ENCODE measurements at places on chromosomes 3 and 15. TPM values are rescaled to one million over a fixed set of nuclear protein-coding genes. Genes with fewer than 3 reads are reported as not detected.

- no peak for DNase-seq
Observed at GRCh38 chr3:21893242-21893641, 142.2 kb upstream of the ZNF385D start.

- no peak for DNase-seq
Observed at GRCh38 chr3:44762170-44762677, 630 bp downstream of the KIF15 start.

DNA sequence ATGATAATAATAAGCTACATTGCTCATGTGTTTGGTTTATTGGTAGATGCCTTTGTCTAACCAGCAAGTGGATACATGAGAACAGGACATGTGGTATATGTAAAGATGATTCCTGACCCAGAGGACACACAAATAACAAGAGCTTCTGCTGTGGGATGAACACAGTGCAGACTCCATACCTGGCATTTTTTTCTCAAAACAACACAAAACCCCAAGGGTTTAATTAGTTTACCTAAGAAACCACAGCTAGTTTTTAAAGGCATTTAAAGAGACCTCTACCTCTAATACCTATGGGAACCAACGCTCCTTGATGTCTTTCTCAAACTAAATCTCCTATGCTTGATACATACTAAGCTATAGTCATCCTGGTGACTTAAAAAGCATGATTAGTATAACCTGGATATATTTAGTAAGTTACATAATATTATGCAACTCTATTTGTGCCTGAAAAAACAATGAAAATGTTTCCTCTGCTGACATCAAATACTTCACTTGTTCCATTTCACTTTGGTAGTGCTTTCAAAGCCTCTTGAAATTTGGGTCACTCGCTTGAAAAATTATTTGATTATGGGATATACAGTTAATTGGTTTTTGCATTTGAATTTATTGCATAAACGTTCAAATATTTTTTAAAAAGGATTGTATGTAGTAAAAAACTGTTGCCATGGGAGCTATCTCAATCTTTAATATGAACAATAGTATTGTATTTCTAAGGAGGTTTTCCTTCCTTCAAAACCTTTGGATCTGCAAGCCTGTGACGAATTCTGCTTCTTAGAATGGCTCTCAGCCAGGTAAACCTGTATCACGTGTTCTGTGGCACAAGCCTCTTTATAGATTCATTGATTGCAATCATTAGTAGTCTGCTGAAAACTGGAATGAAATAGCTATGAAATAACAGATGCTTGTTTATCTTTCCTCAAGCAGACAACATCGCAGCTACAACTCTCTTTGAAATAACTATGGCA lies 233.0 kb upstream of the KCNMB2 start:
- no peak for DNase-seq

MORC1 gene
- 0.40 TPM for polyA plus RNA-seq

- no peak for DNase-seq
Observed at GRCh38 chr15:75170711-75171341, 30.9 kb upstream of the C15orf39 start.

DNA sequence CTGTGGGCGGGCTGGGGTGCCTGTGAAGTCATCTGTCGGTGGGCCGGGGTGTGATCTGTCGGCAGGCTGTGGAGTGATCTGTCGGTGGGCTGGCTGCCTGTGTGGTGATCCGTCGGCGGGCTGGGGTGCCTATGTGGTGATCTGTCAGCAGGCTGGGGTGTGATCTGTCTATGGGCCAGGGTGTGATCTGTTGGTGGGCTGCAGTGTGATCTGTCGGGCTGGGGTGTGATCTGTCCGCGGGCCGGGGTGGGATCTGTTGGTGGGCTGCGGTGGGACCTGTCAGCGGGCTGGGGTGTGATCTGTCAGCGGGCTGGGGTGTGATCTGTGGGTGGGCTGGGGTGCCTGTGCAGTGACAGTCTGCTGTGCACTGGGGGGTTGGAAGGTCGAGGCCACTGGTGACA lies 204.5 kb downstream of the XXYLT1 start:
- no peak for DNase-seq

- DNase-seq = no peak
Observed at GRCh38 chr15:22846073-22846472, 7.6 kb downstream of the NIPA2 start.

DNA sequence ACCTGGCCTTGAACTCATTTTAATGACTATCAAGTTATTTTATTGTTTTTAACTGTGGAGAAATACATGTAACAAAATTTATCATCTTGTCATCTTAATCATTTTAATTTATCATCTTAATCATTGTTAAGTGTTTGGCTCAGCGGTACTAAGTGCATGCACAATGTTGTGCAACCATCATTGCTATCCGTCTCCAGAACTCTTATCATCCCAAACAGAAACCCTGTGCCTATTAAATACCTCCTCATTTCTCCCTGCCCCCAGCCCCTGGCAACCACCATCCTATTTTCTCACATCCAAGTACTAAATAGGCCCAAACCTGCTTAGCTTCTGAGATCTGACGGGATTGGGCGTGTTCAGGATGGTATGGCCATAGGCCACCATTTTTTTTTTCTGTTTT lies 51.5 kb upstream of the UBP1 start:
- no peak for DNase-seq

GRCh38 chr3:127999509-128000106 lies 52.6 kb upstream of the SEC61A1 start:
- no peak for DNase-seq

DNA sequence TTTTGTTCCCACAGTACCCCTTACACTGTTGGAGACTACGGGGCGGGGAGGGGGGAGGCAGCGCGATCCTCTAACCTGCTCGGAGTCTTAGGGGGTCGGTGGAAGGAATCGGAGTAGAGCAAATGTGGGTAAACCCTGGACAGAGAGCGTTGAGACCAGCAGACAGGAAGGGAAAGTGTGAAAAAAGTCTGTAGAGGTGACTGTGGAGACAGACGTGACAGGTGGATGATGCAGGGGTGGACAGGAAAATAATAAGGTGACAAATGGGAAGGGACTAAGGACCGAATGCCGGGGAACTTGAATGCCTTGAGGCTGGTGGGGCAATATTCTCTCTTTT lies 424 bp downstream of the EAF2 start:
- DNase-seq = no peak

DNA sequence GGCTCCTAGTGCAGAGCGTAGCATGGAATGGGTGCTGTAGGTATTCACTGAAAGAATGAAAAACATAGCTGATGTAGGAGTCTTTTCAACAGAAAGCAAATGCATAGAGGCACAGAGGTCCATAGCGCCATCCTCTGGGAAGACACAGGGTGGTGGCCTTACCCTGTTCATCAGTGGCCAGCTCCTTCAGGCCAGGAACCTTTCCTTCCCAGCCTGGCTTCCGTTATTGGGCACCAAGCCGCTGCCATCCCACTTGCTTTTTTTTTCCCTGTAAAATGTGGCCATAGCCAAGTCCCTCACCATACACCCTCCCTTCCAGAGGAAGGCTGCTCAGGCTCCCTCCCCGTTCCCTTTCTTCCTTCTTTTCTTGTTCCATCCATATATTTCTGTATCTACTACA lies 118.1 kb downstream of the ZNF621 start:
- no peak for DNase-seq

- DNase-seq = peak; percentile 87
Observed at GRCh38 chr3:11582191-11582968, 61.3 kb downstream of the VGLL4 start.

GRCh38 chr3:43695443-43695842 lies 4.7 kb downstream of the ABHD5 start:
- DNase-seq = no peak

TMC3 gene
- 0.11 TPM for polyA plus RNA-seq

NGRN gene
- 113 TPM for polyA plus RNA-seq

SI gene
- 0.05 TPM for polyA plus RNA-seq

DNA sequence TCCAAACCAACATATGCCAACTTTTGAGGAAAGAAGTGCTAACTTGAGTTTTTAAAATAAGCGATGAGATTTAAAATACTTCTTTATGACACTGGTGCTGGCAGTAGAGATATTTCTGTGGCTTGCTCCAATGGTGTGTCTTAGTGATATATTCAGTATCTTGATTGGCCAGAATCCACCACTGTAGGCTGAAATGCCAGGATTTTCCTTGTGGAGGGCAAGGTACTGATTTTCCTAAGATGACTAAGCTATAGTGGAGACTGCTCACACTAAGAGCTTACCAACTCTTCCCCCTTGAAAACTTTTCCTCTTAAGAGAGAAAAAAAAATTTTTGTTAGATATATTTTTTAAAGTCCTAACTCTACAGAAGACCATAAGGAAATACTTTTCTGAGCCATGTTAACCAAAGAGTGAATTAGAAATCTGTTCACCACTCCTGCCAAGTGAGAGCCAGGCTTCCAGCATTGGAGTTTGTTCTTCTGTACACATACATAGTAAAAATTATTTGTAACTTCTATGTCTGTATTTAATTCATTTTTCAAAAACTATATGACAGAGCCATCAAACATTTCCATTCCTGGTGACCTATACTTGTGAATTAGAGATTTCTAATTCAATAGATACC lies 109.1 kb downstream of the PPP2R3A start:
- DNase-seq = no peak

GRCh38 chr3:16522834-16523233 lies 9.3 kb upstream of the RFTN1 start:
- no peak for DNase-seq

DNA sequence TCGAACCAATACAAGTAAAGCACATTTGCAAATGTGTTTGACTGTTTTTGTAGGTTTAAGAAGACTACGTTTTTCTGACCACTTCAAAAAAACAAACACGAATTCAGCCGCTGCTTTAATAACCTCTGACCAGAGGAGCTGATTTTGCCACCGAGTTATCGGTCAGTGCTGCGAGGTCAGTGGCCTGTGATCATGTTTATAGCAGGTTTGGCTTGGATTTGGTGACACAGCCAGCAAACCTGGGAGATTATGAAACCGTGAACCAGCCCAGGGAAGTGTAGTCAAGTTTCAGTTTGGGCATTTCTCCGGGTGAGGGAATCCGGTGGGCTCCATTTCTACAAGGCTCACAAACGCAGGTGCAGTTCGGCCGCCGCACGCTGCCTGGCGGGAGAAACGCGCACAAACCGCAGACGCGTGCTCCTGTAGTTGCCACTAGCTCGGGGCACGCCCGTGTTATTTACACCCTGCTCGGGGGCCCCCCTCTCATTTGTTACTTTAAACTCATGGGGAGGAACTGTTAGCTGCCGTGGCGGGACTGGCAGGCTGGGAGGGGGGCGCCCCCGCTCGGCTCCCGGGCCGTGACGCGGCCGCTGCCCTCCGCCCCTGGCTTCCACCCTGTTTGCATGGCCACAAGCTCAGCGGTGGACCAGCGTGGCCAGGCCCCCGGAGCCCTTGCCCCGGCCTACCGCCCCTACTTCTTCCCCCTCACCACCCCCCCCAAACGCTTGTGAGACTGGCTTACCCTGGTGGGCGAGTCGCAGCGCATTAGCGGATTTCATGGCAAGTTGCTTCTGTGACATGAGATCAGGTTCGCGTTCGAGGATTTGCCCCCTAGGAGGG lies 13.6 kb upstream of the ONECUT1 start:
- DNase-seq = no peak

DNA sequence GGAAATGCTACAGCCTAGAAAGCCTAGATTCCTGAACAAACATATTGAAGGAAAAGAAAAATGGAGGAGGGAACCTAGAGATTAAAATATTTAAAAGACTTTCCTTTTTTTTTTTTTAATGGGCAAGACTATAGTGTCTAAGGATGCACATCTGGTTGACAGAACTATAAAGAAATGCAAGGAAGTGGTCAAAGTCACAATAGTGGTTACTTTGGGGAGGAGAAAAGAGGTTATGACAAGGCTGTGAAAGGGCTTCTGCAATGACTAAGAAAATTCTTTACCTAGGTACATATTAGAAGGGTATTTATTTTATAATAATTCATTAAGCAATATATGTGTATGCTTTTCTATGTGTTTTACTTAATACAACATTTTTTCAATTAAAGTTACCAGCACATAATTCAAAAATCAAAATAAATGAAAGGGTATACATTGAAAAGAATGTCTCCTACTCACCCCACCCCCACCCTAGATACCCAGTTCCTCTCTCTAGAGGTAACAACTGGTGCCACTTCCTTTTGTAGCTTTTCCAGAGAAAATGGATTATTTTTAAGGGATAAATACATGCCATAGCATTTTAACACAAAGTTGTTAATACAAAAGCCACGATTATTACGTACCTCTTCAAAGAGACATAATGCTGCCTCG lies 70.1 kb downstream of the HERC1 start:
- no peak for DNase-seq

PARP15 gene
- polyA plus RNA-seq = 0.36 TPM

DNA sequence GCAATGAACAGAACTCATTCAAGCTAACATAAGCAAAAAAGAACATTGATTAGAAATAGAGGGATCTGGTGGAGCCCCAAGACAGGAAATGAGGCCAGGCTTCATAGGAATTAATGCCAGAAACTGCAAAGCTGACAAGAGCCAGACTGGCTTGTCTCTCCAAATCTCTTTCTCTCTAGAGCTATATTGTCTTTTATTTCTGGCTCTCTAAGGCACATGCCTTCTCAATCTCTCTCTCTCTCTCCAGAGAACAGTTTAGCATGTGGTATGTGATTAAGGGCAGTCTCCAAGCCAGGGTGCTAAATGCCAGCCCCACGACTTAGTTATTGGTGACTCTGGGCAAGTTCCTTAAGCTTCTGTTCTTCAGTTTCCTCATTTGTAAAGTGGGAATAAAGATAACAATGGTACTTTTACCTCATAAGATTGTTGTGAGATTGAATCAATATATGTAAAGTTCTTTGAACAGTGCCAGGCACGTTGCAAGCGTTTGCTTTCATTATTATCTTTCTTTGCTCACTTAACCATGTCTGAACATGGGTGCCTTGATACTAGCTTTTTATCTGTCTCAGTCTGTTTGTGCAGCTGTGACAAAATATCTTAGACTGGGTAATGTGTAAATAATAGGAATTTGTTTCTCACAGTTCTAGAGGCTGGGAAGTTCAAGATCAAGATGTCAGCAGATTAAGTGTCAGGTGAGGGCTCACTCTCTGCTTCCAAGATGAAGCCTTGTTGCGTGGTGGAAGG lies 123.2 kb downstream of the BDH1 start:
- no peak for DNase-seq

Measured in renal pelvis (tissue), 12 donors.